ENCODE measurements at places on chromosomes 6 and 20.

DNA sequence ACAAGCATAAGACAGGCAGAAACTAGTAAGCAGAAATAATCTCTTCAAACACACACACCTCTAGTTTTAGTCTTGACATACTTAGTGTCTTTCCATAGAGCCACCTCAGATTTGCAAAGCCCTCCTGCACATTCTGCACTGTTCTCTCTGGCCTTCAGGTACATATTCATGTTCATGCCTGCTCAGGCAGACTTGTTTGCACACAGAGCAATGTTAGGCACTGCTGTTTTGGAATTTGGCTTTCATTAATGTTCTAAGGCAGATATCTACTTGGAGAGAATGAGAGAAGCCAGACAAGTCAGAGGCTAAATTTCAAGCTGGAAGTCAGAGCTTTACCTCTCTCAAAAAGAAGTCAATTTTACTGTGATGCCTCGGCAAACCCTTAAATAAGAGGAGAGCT lies 21.3 kb upstream of the DST start:
- DNase-seq: no peak

DNA sequence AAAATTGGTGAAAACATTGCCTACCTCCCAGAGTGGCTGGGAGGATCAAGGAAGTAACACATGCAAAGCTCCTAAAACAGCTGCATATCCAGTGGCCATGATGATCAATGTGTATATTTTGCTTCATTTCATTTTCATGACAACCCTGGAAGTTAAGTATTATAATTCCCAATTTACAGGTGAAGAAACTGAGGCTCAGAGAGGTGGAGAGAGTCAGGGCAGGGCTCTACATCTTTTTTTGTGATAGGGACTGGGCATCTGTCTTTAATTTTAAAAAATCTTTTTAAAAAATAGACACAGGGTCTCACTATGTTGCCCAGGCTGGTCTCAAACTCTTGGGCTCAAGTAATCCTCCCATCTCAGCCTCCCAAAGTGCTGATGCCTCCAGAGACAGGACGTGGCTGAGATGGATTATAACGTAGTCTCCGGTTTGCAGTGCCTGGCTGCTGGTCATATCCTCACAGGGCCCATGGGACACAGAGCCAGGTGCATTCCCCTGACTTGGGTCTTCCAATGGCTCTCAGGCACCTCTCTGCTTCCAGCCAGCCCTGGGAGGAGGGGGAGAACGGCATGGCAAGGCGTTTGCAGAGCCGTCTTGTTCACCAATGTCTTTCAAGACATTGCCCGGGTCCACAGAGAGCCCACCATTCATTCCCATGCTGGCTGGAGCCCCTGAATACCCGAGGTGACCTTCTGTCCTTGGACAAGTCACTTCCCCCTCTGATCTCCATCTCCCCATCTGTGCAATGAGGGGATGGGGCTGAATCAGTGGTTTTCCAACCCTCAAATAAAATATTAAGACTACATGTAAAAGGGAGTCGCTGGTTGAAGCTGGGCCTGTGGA lies 38.3 kb downstream of the HNF4A start:
- no peak for DNase-seq

DNA sequence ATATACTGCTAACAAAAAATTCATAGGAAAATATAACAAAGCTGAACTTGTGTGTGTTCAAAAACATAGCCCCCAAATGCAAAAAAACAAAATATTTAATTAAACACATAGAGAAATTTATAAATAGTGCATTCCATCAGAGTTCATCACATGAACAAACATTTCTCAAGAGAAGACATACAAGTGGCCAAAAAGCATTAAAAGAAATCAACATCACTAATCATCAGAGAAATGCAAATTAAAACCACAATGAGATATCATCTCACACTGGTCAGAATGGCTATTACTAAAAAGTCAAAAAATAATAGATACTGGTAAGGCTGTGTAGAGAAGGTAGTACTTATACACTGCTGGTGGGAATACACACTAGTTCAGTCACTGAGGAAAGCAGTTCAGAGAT lies 39.6 kb upstream of the ADGRG6 start:
- no peak for DNase-seq

GRCh38 chr6:14241255-14242070 lies 123.9 kb downstream of the CD83 start:
- no peak for DNase-seq

DNA sequence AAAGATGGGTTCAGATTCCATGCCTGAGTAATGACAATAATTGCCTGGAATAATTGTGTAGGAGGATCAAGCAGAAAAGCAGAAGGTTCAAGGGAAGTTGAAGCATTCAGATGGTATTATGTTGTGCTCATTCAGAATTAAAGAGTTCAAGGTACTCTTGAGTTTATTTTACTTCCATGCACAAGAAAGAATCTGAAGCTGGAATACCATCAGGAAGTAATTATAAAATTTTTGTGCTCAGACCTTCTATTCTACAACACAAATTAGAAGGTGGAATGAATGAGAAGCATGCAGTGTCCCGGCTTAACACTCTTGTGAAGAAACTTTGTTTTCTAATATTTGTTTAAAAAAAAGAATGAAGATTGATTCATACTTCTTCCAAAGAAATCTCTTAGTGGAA lies 139.4 kb upstream of the ENPP5 start:
- DNase-seq: no peak

GRCh38 chr6:22471132-22471690 lies 98.2 kb upstream of the HDGFL1 start:
- DNase-seq: no peak

GRCh38 chr6:64224819-64225218 lies 589.2 kb downstream of the PHF3 start:
- no peak for DNase-seq
